H4 (cell line): ENCODE measurements at places on chromosomes 12 and 14. TPM values are rescaled to one million over a fixed set of nuclear protein-coding genes. Genes with fewer than 3 reads are reported as not detected.

- DNase-seq = peak; percentile 6
These were observed 79.3 kb downstream of the LMO3 start for GRCh38 chr12:16526693-16527092.

- no peak for DNase-seq
These were observed 131.1 kb downstream of the FBXL14 start for GRCh38 chr12:1463073-1463905.

DNA sequence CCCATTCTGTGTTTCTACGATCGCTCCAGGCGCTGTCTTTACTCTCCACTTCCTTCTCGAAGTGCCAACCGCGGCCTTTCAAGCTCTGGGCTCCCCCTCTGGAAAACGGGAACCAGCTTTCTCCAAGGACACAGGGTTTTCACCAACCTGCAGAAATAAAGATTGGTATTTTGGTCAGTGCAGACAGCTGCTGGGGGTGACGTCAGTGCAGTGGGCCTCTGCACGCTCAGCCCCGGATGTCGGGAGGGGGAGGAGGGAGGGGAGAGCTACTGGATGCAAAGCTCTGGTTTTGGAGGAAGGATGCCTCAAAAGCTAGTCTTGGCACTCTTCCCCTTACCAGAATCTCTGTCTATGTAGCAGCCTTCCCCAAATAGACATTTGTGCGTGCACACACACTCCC is 19.9 kb downstream of the HRK start:
- DNase-seq = peak; percentile 75

- no peak for DNase-seq
These were observed 17.0 kb downstream of the ZDHHC22 start for GRCh38 chr14:77124345-77125280.

- DNase-seq = no peak
These were observed 297.9 kb upstream of the SFSWAP start for GRCh38 chr12:131413006-131413405.

- no peak for DNase-seq
These were observed 9.4 kb downstream of the STON2 start for GRCh38 chr14:81390696-81391095.

TMEM121 gene
- total RNA-seq = 1.6 and 2.5 TPM in 2 replicates

LRRC9 gene
- not detected in 2 replicates for total RNA-seq

TEAD4 gene
- 12.7 and 23.6 TPM in 2 replicates for total RNA-seq

LRP1-AS gene
- total RNA-seq = not detected in 2 replicates

BICDL1 gene
- total RNA-seq = 1.4 and 6.8 TPM in 2 replicates

MGAT2 gene
- total RNA-seq = 63.2 and 67.8 TPM in 2 replicates
